Fibroblast of lung (primary cell): ENCODE measurements at places on chromosomes 2 and 18.

DNA sequence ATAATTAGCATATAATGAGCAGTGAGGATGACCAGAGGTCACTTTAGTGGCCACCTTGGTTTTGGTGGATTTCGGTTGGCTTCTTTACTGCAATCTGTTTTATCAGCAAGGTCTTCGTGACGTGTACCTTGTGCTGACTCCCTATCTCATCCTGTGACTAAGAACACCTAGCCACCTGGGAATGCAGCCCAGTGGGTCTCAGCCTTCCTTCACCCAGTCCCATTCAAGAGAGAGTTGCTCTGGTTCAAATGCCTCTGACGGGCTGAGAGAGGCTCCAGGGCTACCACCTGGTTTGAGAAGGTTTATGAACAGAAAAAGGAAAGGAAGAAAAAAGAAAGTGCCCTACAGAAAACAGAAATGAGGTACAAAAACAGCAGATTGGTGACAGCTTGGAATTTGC is 738.7 kb downstream of the SOCS6 start:
- no peaks in the 10 kb centered on the region for H3K4me1 ChIP-seq
- H3K27ac ChIP-seq = no peak overlapping the region
- no peak for DNase-seq
- H3K27me3 ChIP-seq = no peaks in the 10 kb centered on the region
- H3K36me3 ChIP-seq = no peaks in the 10 kb centered on the region

GRCh38 chr2:76314271-76315020 is 603.7 kb upstream of the GCFC2 start:
- no peak overlapping the region for H3K4me3 ChIP-seq
- H3K27ac ChIP-seq = no peak overlapping the region
- no peaks in the 10 kb centered on the region for H3K36me3 ChIP-seq
- no peaks in the 10 kb centered on the region for H3K4me1 ChIP-seq
- H3K27me3 ChIP-seq = no peaks in the 10 kb centered on the region

- H3K27me3 ChIP-seq = no peaks in the 10 kb centered on the region
- no peak overlapping the region for H3K27ac ChIP-seq
- no peak overlapping the region for H3K4me3 ChIP-seq
- no peak for DNase-seq
- H3K36me3 ChIP-seq = no peaks in the 10 kb centered on the region
These were observed 3.0 kb downstream of the ATIC start for GRCh38 chr2:215314896-215315295.

- H3K27ac ChIP-seq = no peak overlapping the region
- no peak overlapping the region for H3K4me3 ChIP-seq
- H3K36me3 ChIP-seq = no peaks in the 10 kb centered on the region
- DNase-seq = no peak
- no peaks in the 10 kb centered on the region for H3K4me1 ChIP-seq
- no peaks in the 10 kb centered on the region for H3K27me3 ChIP-seq
These were observed 138.9 kb downstream of the DYSF start for GRCh38 chr2:71592181-71592711.

GRCh38 chr2:241636182-241637017 is 558 bp downstream of the THAP4 start:
- peaks cover 14% of the 10 kb centered on the region for H3K36me3 ChIP-seq
- peak; percentile 48 for DNase-seq
- H3K27me3 ChIP-seq = no peaks in the 10 kb centered on the region

GRCh38 chr2:177731384-177731783 is 338.8 kb downstream of the AGPS start:
- H3K27ac ChIP-seq = no peak overlapping the region
- no peak overlapping the region for H3K4me3 ChIP-seq
- no peak for DNase-seq
- H3K4me1 ChIP-seq = no peaks in the 10 kb centered on the region
- no peaks in the 10 kb centered on the region for H3K27me3 ChIP-seq

DNA sequence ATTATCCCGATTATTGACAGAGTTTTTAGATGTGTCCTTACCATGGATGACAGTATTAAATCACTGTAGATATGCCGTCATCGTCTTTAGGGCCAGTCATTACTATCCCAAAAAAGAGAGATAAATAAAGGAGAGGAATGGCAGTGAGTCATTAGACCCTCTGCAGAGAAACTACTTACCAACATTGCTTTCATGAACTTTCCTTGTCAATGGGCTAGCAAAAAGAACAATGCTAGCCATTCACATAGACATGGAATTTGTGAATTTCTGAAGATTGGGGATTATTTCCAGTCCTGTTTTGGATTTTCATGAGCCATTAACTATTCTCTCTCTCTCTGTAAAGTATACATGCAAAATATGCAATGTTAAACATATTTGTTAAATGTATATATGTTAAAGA is 319.4 kb upstream of the FANCL start:
- no peaks in the 10 kb centered on the region for H3K4me1 ChIP-seq
- no peak overlapping the region for H3K4me3 ChIP-seq
- no peak overlapping the region for H3K27ac ChIP-seq
- no peak for DNase-seq
- H3K36me3 ChIP-seq = no peaks in the 10 kb centered on the region

- H3K27ac ChIP-seq = no peak overlapping the region
- H3K4me1 ChIP-seq = peaks cover 9% of the 10 kb centered on the region
- no peaks in the 10 kb centered on the region for H3K36me3 ChIP-seq
- no peak for DNase-seq
- no peak overlapping the region for H3K4me3 ChIP-seq
- H3K27me3 ChIP-seq = no peaks in the 10 kb centered on the region
These were observed 258.8 kb downstream of the MREG start for GRCh38 chr2:215754546-215754945.

GRCh38 chr18:26516964-26517363 is 31.4 kb downstream of the KCTD1 start:
- no peak overlapping the region for H3K27ac ChIP-seq
- H3K4me3 ChIP-seq = no peak overlapping the region
- no peak for DNase-seq
- H3K27me3 ChIP-seq = no peaks in the 10 kb centered on the region
- no peaks in the 10 kb centered on the region for H3K4me1 ChIP-seq

GRCh38 chr2:106147159-106147558 is 46.9 kb downstream of the UXS1 start:
- H3K4me3 ChIP-seq = no peak overlapping the region
- H3K27ac ChIP-seq = peak overlapping the region; percentile 15
- no peaks in the 10 kb centered on the region for H3K36me3 ChIP-seq
- DNase-seq = peak; percentile 31

DNA sequence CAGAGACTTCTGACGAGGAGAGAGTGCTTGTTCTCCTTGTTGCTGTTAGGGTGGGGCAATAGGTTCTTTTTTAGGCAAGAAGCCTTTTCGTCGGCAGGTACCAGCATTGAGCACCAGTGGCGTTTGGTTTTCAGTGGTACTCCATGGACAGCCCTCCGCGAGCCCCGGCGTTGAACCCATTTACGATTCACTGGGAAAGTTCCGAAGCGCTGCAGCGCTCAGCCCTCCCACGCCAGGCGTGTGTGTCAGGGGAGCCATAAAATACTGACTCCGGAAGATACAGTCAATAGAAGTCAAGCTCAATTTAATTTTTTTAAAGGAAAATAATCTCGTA is 494 bp upstream of the ROCK1 start:
- H3K4me1 ChIP-seq = peaks cover 15% of the 10 kb centered on the region
- H3K4me3 ChIP-seq = peak overlapping the region; percentile 73
- no peak for DNase-seq
- H3K36me3 ChIP-seq = no peaks in the 10 kb centered on the region
